Sigmoid colon (tissue), 7 donors: ENCODE measurements at places on chromosomes 7 and 10. TPM values are rescaled to one million over a fixed set of nuclear protein-coding genes. Genes with fewer than 3 reads are reported as not detected.

The EXOSC1 gene
- total RNA-seq: 37.5 TPM

The ARL3 gene
- 8.3 TPM for total RNA-seq

- DNase-seq: no peak
Measured at GRCh38 chr10:37488792-37489657, 363.6 kb downstream of the ANKRD30A start.

DNA sequence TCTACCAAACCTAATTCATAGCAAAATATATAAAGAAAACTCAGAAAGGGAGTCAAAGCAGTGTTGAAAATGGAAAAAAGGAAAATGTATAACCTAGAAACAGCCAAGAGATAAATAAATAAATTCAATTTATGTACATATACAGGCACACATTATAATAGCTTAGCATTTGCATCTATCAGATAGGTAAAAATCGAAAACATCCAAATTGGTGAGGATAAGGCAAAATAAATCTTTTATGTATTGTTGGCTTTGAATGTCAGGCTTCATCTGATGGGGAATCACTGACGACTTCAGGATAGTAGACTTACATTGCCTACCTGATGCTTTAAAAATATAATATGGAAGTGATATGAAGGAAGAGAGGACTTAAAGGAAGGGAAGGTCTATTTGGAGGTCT, 20.6 kb upstream of the CHRM2 start:
- no peak for DNase-seq

- no peak for DNase-seq
Measured at GRCh38 chr7:38858259-38858884, 50.6 kb downstream of the VPS41 start.

DNA sequence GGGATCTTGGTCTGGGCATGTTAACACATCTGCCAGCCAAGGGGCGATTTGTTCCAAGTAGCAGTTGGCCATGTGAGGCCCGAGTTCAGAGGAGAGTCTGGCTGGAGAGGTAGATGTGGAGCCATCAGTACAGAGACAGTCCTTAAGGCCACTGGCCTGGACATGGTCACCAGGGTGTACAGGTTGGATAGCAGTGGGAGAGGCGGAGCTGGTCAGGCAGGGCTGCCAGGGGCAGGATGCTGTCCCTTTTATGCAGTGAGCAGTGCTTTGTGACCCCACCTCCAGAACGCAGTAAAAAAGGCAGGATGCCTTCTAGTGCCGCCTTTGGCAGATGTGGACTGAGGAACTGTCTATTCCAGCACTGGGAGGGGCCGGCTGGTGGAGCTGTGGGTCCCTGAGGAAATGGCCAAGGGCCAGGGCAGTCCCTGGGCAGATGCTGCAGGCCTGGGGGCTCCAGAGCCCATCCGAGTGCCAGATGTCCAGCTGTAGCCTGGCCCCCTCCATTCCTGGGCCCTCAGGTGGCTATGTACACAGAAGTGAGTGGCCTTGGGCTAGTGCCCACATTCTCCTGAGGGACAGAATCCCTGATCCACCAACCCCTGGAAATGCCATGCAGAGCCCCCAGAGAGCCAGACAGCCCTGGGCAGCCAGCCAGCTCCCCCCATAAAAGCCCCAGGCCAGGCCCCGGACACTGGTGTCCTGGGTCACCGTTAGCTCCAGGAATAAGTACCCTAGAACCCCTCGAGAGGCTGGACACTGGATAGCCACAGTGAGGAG, 17.2 kb upstream of the MYL7 start:
- DNase-seq: no peak

GRCh38 chr10:103726637-103727036, 128.7 kb downstream of the SH3PXD2A start:
- DNase-seq: no peak

The CYP2E1 gene
- total RNA-seq: 6.5 TPM

The CPEB3 gene
- total RNA-seq: 7.2 TPM

The ARHGEF5 gene
- total RNA-seq: 10.9 TPM

DNA sequence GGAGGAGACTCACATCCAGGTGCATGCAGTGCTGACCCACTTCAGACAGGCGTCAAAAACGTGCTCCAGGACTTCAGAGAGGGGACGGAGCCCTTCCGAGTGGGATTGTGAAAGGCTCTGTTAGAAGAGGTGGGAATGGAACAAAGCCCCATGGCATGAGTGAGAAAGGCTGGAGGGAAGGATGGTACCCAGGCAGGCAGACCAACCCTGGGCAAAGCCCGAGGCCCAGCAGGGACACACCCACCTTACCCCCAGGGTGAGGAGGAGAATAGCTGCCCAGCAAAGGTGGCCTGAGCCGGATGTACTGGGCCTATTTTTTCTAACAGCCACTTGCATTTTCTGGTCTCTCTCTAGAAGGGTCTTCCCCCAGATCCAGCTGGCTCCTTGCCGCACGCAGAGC, 14.8 kb downstream of the CHAT start:
- no peak for DNase-seq

- DNase-seq: no peak
Measured at GRCh38 chr10:61183967-61184366, 240.0 kb upstream of the RHOBTB1 start.
